ENCODE measurements at places on chromosomes 3 and 15.

- no peak for DNase-seq
Observed at GRCh38 chr3:183381179-183381578, 47.2 kb downstream of the MCF2L2 start.

GRCh38 chr15:73982222-73982962, 9.7 kb downstream of the STOML1 start:
- DNase-seq, result peak; percentile 69

GRCh38 chr3:52756141-52756540, 14.6 kb downstream of the NEK4 start:
- DNase-seq, result no peak

DNA sequence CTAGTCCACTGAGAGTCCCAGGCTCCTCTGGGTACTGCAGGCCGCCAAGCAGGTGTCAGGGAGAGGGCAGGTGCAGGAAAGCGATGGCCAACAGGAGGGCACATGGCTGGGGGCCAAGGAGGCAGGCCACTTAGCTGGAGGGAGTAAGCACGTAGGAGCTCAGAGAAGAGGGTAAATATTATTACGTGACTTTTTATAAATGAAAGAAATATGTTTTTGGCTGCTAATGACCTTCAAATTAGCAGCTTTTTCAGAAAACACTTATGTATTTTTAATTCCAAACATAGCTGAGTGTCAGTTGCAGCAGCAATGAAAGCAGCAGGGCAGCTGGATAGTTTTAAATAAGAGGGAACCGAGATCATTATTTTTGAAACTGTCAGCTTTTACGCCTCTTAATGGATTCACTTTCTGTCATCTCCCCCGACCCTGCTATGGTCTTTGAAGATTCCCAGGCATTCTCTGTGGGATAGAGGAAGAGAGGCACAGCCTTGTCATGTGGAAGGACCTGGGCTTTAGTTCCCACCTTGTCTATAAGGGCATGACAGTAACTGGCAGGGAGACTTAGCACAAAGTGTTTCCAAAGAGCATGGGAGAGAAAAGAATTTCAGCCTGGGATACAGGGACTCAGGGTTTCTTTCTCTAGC, 477.1 kb downstream of the EPHB1 start:
- DNase-seq, result no peak

GRCh38 chr15:58444056-58444455, 12.3 kb downstream of the LIPC start:
- no peak for DNase-seq

- no peak for DNase-seq
Observed at GRCh38 chr3:114627770-114628169, 333.9 kb downstream of the TIGIT start.

DNA sequence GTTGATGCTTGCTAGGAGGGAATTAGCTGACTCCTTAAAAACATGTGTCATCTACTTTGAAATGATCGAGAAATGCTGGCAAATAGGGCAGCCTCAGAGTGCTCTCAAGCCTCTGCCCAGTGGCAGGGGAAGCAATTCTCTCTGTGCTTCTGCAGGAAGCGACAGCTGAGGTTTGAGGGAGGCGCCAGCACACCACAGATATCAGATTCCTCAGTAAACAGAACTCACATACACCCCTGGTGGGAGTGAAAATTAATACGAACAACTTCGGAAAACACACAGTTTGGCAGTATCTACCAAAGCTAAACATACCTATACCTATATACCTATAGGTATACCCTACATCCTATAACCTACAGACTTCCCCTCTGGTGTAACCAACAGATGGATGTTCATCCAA, 61.3 kb downstream of the NSMCE3 start:
- no peak for DNase-seq

DNA sequence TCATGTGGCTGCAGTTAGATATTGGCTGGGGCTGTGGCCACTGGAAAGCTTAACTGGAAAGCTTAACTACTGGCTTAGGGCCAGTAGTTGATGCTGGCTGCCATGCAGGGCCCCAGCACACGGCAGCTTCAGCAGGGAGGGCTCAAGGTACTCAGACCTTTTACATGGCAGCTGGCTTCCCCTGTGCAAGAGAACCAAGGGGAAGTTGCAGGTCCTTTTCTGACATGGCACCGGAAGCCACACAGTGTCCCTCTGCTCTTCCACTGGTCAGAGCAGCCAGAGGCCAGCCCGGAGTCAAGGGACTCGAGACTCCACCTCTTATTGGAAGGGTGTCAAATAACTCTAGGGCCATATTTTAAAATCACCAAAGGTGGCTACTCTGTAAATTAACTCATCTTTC, 24.5 kb downstream of the CCR9 start:
- no peak for DNase-seq

DNA sequence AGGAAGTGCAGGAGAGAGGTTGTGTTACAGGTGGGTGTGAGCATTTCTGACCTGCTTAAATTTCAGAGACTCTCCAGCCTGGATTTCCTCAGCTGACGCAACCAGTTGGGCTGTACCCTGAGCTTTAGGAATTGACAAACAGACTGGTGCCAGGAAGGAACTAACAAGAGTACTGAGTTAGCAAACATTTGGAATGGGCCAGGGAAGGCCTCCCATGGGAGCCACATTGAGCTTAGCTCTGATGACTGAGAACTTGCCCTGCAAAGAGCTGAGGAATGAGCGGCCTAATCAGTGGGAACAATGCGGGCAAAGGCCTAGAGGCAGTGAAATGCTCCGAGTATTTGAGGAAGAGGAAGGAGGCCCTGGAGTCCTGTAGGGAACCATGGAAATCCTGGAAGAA, 254.2 kb downstream of the FEZF2 start:
- no peak for DNase-seq

DNA sequence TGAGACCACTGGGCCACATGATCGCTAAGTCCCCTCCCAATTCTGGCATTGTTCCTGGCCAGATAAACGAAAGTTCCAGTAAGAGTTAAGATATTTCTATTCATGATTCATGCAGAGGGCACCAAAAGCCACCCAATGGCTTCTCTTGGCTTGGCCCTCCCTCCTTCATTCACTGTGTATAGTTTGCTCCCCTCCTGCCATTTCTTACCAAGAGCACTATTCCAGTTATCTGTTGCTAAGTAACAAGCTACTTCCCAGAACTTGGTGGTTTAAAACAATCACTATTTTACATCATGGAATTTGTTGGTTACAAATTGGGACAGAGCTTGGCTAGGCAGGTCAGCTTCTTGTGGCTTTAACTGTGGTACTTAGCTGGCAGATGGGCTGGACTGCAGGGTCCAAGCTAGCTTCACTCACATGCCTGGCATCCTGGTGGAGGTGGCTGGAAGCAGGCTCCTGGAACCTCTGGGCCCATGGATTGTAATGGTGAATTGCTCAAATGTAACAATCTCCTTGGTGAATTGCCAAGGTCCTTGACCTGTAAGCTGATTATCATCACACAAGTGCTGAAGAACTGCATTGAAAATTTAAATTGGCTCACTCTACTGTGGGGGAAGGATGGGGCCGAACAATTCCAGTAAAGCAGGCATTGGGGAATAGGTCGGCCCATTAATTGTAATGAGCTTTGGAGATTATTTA, 16.6 kb downstream of the EAF1 start:
- no peak for DNase-seq

GRCh38 chr15:38254051-38254883, 1.6 kb downstream of the SPRED1 start:
- DNase-seq, result no peak

DNA sequence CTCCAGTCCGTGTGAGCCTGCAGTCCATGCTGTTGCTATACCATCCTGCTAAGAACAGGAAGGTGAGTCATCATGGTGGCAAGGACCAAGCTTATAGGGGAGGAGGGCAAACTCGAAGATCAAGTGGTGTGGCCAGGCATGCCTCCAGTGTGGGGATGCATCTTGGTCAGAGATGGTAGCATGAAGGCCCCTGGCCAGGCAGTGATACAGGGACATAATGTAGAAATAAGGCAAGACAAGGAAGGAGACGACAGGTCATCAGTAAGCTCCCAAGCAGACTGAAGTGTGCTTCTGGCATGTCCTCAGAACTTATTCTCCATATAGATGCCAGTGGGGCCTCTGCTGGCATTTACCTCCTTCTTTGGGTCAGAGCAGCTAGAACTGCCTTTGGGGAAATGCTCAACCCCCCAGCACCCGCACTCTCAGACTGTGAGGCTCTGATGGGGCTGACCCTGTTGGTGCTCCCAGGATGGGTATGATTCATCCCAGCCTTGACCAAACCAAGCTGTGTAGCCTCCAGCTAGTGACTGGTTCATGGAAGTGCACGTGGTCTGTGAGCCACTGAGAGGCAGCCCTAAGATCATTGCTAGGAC, 52.5 kb upstream of the ATP2B2 start:
- no peak for DNase-seq

DNA sequence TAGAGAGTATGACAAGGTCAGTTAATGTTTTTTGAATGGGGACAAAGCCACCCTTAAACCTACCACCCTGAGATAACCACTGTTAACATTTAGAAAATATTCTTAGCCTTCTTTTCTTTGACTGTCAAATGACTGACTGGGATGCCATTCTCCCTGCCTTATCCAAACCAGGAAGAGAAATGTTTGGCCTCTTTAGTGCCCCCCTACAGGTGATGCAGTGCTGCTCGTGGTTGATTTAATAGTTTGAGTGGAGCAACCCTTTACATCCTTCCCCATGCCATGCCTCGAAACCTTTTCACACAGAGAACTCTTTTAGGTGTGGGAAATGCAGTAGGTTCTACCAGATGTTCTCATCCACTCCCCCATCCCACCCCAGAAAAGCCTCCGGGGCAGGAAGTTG, 38.7 kb upstream of the UMPS start:
- no peak for DNase-seq

DNA sequence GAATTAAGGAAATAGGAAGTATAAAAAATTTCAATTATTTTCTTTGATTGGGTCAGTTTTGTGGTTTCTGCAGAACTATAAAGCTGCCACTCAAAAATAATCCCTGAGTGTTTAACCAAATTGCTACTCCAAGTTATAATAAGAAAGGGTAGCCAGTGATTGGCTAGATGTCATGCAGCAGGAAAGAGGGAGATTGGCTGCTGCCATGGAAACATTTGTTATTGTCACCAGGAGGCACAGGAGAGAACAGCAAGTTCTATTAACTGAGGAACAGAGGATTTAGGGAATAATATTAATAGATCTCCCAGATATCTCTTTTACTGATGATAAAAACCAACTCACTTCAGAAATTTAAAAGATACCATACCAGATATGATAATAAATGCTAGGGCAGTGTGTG, 42.6 kb downstream of the CLDN1 start:
- no peak for DNase-seq

GRCh38 chr3:49882166-49882565, 12.5 kb upstream of the CAMKV start:
- DNase-seq, result no peak

DNA sequence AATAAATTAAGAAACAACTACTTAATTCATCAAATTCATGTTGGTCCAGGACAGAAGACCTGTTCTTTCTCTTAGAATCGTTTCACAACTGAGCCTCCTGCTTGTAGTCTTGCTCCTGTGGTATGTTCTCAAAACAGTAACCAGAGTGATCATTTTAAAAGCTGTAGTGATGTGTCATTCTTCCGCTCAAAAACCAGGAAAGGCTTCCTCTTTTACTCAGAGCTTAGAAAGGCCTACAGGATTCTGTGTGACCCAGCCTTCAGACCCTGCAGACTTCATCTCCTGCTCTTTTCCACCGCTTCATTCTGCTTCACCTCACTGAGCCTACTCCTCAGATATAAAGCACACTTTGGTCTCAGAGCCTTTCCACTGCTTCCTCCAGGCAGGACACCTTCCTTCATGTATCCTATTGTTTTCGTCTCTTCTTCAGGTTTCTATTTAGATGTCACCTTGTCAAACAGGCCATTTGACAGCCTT, 22.7 kb downstream of the ST6GAL1 start:
- no peak for DNase-seq

DNA sequence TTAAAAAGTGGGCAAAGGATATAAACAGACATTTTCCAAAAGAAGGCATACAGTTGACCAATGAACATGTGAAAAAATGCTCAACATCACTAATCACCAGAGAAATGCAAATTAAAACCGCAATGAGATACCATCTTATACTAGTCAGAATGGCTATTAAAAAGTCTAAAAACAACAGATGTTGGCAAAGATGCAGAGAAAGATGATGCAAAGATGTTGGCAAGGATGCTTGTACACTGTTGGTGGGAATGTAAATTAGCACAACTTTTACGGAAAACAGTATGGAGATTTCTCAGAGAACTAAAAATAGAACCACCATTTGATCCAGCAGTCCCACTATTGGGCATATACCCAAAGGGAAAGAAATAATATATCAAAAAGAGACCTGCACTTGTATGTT, 53.5 kb downstream of the TLNRD1 start:
- DNase-seq, result peak; percentile 79

DNA sequence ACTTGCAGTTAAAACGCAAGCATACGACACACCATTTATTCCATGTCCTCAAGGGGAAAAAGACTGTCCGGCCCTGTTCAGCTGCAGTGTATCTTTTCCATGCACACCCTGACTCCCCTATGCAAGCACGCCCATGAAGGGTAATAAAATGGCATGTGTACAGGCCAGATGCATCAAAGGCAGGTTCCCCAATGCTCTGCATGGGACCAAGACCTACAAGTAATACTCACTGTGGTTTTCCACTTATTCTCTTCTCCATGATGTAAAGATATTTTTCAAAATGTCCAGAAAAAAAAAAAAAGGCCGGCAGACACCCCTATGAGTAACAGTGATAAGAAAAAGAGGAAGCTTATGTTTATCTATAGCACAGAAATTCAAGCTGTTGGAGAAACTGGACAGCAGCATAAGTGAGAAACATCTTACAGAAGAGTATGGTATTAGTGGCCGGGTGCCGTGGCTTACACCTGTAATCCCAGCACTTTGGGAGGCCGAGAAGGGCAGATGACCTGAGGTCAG, 70.8 kb downstream of the MCF2L2 start:
- no peak for DNase-seq

GRCh38 chr3:196499061-196499460, 4.5 kb downstream of the RNF168 start:
- DNase-seq, result no peak

DNA sequence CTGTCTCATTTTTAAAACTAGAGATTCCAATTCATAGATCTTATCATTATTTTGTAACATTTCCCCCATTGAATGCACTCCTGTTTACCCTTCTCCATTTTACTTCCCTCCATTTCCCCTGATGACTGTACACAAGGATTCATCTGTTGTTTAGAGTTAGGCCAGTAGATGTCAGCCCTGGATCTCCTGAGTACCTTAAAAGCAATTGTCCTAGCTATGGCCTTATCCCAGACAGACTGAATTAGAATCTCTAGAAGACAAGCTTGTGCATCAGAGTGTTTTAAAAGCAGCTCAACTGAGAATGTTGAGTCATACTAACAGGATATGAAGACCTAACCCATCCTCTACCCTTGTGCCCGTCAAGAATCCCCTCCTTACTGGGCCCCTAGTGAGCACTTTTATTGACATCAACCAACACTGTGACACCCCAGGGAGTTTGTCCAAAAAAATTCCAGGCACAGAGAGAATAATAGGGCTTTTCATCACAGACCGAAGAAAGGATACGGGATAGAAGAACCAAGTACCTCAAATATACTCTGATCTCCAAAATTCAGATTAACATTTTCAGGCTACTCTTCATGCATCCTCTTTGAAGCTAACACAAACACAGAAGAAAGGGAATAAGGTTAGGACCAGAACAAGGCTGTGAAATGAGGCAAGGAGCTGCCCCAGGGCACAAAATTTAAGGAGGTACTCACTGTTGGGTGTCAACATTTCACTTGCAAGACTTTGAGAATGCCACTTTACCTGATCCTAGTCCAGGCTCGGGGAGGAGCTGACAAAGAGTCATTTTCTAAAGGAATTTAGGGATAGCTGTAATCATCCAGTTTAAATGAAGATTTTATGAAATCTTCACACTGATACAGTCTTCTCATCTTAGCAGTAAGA, 17.1 kb downstream of the ZBED2 start:
- DNase-seq, result peak; percentile 44

- DNase-seq, result no peak
Observed at GRCh38 chr3:17050506-17050905, 165.8 kb downstream of the PLCL2 start.

All from BJ (cell line).